Globus pallidus (tissue), 1 donor: ENCODE measurements at places on chromosomes 12 and 14.

- DNase-seq: no peak
Observed at GRCh38 chr12:132307976-132308852, 21.2 kb downstream of the GALNT9 start.

DNA sequence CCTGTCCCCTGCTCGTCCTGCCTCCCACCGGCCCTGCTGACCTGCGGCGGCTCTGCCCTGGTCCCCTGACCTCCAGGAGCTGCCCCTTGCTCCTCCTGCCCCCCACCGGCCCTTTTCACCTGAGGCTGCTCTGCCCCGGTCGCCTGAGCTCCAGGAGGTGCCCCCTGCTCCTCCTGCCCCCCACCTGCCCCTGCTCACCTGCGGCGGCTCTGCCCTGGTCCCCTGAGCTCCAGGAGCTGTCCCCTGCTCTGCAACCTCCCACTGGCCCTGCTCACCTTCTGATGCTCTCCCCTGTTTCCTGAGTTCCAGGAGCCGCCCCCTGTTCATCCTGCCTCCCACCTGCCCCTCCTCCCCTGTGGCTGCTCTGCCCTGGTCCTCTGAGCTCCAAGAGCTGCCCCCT, 101.3 kb downstream of the TMEM121 start:
- DNase-seq: no peak

DNA sequence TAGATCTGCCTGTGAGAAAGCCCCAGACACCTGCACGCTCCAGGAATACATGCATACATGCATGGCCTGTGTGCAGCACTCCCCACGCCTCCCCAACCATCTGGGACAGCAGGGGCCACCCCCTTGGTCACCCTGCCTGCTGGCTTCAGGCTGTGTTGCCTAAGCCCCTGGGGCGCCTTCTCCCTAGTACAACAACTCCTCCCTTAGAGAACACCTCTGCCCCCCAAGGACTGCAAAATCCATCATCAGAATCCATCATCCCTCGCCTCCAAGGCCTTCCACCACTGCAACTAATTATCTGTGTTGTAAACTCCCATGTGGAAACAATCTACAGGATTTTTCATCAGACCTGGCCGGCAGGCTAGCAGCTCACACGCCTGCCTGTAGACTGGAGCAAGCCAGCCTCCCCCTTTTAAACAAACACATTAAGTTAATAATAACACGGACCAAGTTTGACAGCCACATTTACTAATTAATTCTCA, 36.8 kb downstream of the ZFP36L1 start:
- DNase-seq: no peak

GRCh38 chr12:9389796-9390195, 181.6 kb upstream of the PZP start:
- DNase-seq: no peak

- DNase-seq: no peak
Observed at GRCh38 chr14:22922294-22922693, 3.3 kb upstream of the RBM23 start.
